Sigmoid colon (tissue), 7 donors: ENCODE measurements at places on chromosomes 6 and 20. TPM values are rescaled to one million over a fixed set of nuclear protein-coding genes. Genes with fewer than 3 reads are reported as not detected.
A peak's percentile ranks its signal among the peaks of the same experiment; 100 is the strongest.

The SLC4A11 gene
- 0.36 TPM for total RNA-seq

GRCh38 chr6:79874531-79875134 lies 72.7 kb downstream of the ELOVL4 start:
- DNase-seq, result no peak
- no peak overlapping the region for H3K27ac ChIP-seq
- no peak overlapping the region for H3K4me3 ChIP-seq
- no peaks in the 10 kb centered on the region for H3K27me3 ChIP-seq
- no peaks in the 10 kb centered on the region for H3K4me1 ChIP-seq
- no peaks in the 10 kb centered on the region for H3K36me3 ChIP-seq

The MMP24 gene
- total RNA-seq, result 1.1 TPM

DNA sequence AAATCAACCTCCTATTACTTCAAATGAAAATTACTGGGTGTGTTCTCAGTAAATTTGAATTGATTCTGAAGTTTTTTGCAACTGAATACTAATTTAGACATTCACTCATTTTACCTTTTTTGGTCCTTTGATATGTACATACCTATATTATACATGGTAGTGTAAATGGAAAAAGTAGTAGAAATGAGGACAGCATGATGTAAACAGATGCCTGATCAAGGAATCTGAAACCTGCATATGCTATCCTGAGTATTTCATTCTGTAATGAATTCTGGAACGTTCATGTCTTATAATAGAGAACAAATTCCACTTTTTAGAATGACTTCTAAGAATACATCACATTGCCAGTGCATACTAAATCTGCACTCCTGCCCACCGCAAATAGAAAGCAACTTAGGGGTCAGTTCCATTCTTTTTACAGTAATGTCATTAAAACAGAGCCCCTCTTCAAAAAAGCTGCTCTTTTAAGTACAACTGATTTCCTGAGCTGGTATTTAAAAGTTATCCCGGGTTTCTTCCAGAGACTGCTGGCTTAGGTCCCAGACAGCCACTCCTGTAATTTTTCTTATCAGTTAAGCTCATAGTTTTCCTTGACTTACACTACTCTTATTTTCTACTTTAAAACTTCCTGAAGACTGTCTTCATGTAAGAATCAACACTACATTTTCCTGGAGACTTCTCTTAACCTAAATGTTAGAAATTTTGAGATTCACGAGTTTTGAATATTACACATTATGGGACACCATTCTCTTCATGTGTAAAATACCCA lies 48.4 kb downstream of the MAP3K7 start:
- no peaks in the 10 kb centered on the region for H3K4me1 ChIP-seq
- no peak overlapping the region for H3K27ac ChIP-seq
- no peak for DNase-seq
- no peaks in the 10 kb centered on the region for H3K27me3 ChIP-seq
- no peak overlapping the region for H3K4me3 ChIP-seq

The PDE7B gene
- 8.6 TPM for total RNA-seq

The SLC13A3 gene
- total RNA-seq, result 1.1 TPM

- H3K27ac ChIP-seq, result no peak overlapping the region
- H3K4me1 ChIP-seq, result no peaks in the 10 kb centered on the region
- no peak for DNase-seq
- H3K27me3 ChIP-seq, result no peaks in the 10 kb centered on the region
Observed at GRCh38 chr6:78999737-79000136, 78.3 kb downstream of the PHIP start.

GRCh38 chr20:19976595-19977372 lies 40.4 kb upstream of the NAA20 start:
- H3K4me1 ChIP-seq, result peaks cover 62% of the 10 kb centered on the region
- H3K27me3 ChIP-seq, result no peaks in the 10 kb centered on the region
- H3K27ac ChIP-seq, result peak overlapping the region; percentile 87
- H3K36me3 ChIP-seq, result peaks cover 4% of the 10 kb centered on the region
- H3K4me3 ChIP-seq, result peak overlapping the region; percentile 58

The PRDM13 gene
- not detected for total RNA-seq

DNA sequence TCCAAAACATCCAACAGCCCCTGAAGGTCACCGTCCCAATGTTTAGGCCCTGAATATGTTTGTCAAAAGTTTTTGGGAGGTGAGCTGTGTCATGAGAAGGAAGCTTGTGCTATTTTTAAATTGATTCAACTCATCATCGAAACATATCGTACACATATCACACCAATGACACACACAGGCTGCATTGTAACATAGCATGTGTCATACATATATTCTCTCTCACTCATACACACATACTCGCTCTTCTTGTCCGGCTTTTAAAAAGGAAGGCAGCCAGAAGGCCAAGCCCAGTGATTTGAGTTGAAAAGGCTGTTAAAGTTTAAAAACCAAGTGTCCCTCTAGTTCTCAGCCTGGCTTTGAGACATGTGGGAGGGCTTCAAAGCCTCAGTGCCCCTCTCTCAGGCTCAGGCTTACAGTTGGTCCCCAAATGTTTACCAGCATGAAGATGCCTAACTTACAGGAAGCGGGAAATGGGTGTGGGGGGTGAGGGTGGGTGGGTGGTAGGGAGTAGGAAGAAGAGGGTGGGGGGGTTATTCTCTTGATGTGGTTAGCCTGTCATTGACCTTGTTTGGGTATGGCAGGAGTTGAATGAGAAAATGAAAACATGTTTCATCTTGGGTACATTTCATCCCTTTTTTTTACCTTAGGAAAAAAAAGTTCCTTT lies 3.3 kb upstream of the PRDM1 start:
- no peak overlapping the region for H3K27ac ChIP-seq
- peaks cover 21% of the 10 kb centered on the region for H3K4me1 ChIP-seq
- no peak for DNase-seq
- H3K36me3 ChIP-seq, result no peaks in the 10 kb centered on the region
- peaks cover 7% of the 10 kb centered on the region for H3K27me3 ChIP-seq

DNA sequence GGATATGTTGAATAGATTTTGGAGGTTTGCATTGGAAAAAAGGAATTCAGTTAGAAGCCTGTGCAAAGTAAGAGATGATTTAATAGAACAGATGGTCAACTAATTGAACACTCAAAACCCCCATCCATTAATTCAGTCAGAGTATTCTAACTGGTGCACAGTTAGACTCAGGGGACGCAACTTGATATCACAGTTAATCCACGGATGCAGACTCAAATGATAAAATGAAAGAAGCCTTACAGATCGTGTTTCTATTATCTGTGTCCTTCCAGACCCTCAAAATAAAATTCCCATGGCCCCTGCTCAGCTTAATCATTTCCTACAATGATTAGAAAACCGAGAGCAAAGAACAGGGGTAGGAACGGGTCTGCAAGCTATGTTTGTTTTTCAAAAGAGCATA lies 45.4 kb upstream of the DTNBP1 start:
- no peak overlapping the region for H3K27ac ChIP-seq
- H3K4me3 ChIP-seq, result no peak overlapping the region
- H3K27me3 ChIP-seq, result no peaks in the 10 kb centered on the region

DNA sequence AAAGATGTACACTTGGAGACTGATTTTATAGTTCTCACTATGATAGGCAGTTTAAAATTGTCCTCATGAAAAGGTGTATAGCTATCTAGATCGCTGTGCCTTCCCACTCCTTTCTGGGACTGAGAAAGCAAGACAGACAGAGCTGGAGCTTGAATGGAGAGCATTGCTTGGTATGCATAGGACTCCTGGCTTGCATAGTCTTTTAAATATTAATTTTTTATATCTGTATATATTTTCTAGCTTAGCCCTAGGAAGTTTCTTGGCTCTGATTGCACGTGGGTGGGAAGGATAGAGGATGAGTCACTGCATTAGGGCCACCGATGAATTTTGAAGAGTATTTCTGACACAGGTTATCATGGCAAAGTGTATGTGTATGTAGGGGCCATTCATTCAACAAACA lies 150.0 kb upstream of the SPACA1 start:
- H3K4me3 ChIP-seq, result no peak overlapping the region
- H3K36me3 ChIP-seq, result no peaks in the 10 kb centered on the region
- H3K27me3 ChIP-seq, result no peaks in the 10 kb centered on the region
- DNase-seq, result no peak
- no peak overlapping the region for H3K27ac ChIP-seq

DNA sequence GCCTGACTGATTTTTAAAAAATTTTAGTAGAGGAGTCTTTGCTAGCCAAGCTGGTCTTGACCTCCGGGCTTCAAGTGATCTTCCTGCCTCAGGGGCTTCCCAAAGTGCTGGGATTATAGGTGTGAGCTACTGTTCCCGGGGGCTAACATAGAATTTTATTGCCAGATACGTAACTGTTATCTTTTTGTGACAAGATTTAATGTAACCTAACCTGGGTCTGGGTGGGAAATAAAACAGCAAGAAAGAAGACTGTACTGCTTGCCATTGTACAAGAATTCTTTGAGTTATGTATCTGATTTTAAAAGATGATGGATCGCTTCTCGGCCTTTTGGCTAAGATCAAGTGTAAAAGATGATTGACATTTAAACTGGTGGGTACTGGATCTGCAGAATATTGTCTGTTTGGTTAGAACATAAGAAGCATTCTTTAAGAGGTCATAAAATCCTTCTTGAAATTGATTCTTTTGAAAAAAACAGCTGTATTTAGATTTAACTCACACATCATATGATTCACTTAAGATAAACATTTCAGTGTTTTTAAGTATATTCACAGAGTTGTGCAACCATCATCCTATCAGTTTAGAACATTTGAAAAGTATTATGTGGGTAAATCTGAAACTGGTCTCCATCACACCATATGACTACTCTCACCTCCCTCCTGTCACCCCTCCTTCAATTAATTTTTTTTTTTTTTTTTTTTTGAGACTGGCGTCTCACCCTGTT lies 21.6 kb downstream of the TPX2 start:
- no peak overlapping the region for H3K4me3 ChIP-seq
- no peak overlapping the region for H3K27ac ChIP-seq
- no peaks in the 10 kb centered on the region for H3K4me1 ChIP-seq
- no peaks in the 10 kb centered on the region for H3K27me3 ChIP-seq

GRCh38 chr6:107110200-107110599 lies 5.1 kb downstream of the BEND3 start:
- peaks cover 7% of the 10 kb centered on the region for H3K4me1 ChIP-seq
- no peaks in the 10 kb centered on the region for H3K36me3 ChIP-seq
- no peak overlapping the region for H3K27ac ChIP-seq
- no peak for DNase-seq
- H3K4me3 ChIP-seq, result no peak overlapping the region

DNA sequence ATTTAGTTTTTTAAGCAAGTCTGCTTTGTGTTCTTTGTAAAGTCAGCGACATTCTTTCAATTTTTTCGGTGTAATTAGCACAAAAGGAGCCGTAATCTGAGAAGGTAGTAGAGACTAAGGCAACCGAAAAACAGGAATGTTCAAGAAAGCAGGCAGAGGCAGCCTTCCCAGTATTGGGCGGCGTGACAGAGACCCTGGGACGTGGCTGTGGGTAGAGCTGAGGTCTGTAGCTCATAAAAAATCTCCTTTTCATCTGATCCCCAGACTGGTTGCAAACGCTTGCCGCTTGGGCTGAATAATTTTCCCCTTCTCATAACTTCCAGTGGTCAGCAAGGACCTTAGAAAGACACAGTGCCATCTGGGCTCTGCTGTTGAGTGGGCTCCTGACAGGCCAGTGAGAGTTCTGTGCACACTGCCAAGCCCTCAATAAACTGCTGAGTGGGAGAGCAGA lies 30.8 kb downstream of the GNAS start:
- no peaks in the 10 kb centered on the region for H3K36me3 ChIP-seq
- H3K27ac ChIP-seq, result no peak overlapping the region
- DNase-seq, result no peak
- no peaks in the 10 kb centered on the region for H3K27me3 ChIP-seq
- no peak overlapping the region for H3K4me3 ChIP-seq

DNA sequence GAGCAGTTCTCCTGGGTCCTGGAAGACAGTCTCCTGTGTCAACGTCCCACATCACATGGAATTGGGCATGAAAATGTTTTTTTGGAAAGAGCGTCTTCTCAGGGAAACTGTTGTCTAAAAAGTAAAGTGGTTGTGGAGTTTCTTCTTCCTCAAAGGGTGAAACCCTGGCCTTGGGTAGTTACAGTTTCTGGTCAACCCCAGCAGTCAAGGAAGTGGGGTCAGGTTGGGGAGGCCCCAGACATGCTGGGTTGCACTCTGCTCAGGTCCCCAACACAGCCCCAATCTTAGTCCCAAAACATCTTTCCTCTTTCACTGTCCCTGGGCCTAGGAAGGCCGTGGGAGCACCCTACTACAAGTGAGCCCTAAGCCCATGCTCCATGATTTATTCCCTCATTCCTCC lies 996 bp upstream of the NFKBIE start:
- H3K27ac ChIP-seq, result no peak overlapping the region
- H3K36me3 ChIP-seq, result no peaks in the 10 kb centered on the region
- H3K27me3 ChIP-seq, result peaks cover 28% of the 10 kb centered on the region
- peaks cover 38% of the 10 kb centered on the region for H3K4me1 ChIP-seq
- no peak for DNase-seq
- H3K4me3 ChIP-seq, result no peak overlapping the region

DNA sequence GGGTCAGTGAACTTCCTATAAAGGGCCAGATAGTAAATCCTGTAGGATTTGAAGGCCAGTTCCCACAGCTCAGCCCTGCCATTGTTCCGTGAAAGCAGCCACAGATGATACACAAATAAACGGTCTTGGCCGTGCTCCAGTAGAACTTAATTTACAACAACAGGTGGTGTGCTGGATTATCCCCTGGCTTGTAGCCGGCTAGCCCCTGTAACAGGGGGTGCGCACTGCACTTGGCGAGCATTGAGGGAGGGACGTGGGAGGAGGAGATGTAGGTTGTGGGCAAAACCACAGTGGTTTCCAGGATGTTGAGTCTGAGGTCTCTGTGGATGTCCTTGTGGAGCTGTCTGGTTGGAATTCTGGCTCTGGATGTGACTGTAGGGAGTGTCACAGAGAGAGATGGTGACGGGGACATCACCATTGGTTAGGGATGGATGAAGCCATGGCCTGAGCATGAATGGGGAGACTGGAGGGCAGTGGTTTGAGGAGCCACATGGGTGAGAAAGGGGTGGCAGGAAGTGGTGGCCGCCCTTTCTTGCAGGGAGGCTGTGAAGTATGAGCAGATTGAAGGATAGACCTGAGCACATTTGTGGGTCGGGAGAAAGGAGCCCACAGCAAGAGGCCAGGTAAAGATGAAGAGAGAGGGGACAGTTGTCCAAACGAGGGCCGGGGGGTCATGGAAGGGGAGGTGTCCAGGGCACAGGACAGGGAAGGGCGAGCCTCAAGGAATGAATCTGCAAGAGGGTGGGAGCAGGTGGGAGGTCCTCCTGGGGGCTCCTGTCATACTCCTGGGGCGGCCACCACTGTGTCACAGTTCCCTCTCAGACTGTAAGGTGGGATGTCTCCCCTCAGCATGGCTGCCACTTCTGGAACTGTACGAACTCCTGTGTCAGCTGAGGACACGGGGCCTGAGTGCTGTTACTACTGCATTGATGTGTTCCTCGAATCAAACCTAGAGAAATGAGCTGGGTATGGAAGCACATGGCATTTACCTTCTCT lies 53.6 kb downstream of the CDH26 start:
- no peaks in the 10 kb centered on the region for H3K36me3 ChIP-seq
- no peak overlapping the region for H3K27ac ChIP-seq
- no peaks in the 10 kb centered on the region for H3K4me1 ChIP-seq
- no peak for DNase-seq
- H3K4me3 ChIP-seq, result no peak overlapping the region

The CALHM5 gene
- 1.6 TPM for total RNA-seq
